Stimulated activated CD4-positive, alpha-beta T cell treated with anti-CD3 and anti-CD28 coated beads, Interleukin-1b, Interleukin-23, amount 100 ng/mL, for 48 hours (primary cell): ENCODE measurements at places on chromosomes 1 and 21.

DNA sequence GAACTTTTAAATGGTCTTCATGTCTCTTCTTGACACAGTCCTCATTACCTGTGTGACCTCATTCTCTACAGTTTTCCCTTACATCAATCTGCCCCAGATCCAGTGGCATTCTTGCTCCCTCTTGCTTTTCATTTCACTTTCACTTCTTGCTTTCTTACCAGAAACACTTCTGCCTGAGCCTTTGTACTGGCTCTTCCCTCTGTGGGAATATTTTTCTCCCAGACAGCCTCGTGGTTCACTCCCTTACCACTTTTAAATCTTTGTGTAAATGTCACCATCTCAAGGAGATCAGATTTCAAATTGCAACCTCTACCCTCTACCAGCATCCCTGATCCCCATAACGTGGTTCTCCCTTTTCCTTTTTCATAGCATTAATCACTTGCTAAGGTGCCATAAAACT is 73.2 kb downstream of the DISC1 start:
- DNase-seq, result no peak

GRCh38 chr1:81563632-81564031 is 237.1 kb upstream of the ADGRL2 start:
- no peak for DNase-seq

DNA sequence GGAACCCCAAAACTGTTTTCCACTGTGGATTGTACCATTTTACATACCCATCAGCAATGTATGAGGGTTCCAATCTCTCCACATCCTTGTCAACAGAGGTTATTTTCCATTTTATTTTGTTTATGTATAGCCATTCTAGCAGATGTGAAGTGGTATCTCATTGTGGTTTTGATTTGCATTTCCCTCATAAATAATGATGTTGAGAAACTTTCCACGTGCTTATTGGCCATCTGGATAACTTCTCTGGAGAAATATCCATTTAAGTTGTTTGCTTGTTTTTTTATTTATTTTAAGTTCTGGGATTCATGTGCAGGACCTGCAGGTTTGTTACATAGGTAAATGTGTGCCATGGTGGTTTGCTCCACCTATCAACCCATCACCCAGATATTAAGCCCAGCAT is 280.2 kb upstream of the USP25 start:
- no peak for DNase-seq

DNA sequence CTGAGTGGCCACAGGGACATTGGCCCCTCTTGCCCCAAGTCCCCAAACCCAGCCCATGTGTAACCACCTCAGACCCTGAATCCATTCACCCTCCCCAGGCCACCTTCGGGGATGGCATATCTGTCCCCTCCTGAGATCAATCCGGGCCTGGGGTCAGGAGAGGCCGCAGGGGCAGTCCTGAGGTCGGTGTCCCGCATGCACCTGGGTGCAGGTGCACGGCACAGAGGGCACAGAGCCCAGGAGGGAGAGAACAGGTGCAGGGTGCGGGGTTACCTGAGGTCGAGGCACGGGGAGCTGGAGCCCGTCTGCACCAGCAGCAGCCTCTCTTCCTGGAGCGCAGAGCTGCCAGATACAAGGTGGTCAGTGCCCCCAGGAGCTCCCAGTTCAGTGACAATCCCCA is 16.8 kb downstream of the PANK4 start:
- DNase-seq, result no peak

DNA sequence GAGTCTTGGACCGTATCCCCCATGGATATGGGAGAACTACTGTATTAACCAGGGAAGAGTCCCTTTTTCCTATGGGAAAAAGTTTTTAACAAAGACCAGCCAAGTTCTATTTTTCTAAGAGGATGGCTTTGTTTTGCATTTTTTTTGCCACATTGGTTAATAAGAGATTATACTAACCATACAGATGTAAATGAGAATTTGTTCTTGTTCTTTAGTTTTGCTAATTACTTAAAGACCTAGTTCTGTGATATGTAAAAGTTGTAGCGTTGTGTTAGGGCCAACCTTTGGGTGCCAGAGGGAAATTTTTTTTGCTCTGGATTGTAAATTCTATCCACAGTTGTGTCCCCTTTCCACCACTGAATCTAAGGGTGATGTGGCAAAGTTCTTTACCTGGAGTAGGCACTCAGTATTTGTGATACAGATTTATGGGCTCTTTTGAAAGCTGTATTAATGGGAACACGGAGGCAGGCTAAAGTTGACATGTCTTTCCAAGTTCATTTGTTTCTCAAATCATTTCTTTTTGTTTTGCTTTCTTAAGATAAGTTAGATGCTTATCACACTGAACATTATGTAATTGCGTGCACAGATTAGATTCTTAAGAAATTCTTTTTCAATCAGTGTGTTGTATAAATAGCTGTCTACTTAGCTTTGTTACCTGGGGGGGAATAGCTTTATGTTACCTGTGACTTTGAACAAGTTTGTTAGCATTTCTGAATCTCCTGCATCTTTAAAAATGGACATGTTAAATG is 2.9 kb downstream of the SOAT1 start:
- no peak for DNase-seq

- no peak for DNase-seq
Measured at GRCh38 chr1:167357305-167357704, 136.6 kb downstream of the POU2F1 start.

DNA sequence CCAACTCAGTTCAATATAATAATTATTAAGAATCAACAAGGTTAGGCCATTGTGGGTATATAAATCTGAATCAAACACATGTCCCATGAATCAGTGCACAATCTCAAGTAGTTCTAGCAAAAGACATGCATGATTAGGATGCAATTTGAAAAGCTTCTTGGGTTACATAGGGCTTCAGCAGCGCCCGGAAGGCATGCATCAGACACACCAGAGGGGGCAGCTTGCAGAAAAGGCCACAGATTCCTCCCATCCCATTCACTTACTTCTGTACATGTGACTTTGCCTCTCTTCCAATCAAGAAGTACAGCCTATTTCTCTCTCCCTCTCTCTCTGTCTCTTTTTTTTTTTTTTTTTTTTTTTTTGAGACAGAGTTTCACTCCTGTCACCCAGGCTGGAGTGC is 91.8 kb downstream of the KCNN3 start:
- no peak for DNase-seq

GRCh38 chr21:35504951-35505466 is 455.9 kb upstream of the RUNX1 start:
- DNase-seq, result no peak

DNA sequence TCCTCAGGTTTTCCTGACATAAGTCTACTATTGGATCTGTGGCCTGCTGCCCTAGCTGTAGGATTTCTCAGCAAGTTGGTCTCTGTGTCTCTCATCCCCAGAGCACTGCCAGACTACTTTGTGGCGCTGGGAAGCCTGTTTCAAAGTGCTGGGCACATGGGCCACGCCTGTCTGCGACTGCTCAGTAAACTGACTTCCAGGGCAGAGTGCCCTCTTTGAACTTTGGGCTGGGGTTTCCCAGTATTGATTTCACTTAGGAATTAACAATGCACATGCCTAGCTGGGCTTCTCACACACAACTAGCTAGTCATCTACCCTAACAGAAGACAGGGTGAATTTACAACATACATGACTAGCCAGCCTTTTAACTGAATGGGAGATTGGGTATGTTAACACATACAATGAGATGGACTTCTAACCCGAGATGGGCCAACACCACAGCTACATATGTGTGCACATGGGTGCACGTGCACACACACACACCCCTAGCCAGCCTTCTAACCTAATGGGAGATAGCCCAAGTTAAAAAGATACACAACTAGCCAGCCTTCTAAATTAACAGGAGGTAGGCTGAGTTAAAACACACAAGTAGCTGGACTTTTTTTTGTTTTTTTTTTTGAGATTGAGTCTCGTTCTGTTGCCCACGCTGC is 6.9 kb upstream of the TRIM17 start:
- no peak for DNase-seq

DNA sequence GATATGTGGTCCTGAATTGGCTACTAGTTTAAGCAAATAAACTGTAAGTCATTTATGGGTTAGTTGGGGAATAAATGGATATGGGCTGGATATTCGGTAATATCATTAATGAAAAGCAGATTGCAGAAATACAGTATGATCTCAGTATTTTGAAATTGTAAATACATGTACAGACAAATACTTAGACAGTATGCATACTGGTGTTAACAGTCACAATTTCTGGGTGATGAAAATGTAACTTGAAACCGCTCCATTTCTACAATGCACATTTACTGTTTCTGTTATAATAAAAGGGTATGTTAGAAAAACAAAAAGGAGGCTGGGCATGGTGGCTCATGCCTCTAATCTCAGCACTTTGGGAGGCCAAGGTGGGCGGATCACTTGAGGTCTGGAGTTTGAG is 28.0 kb downstream of the BLZF1 start:
- no peak for DNase-seq

DNA sequence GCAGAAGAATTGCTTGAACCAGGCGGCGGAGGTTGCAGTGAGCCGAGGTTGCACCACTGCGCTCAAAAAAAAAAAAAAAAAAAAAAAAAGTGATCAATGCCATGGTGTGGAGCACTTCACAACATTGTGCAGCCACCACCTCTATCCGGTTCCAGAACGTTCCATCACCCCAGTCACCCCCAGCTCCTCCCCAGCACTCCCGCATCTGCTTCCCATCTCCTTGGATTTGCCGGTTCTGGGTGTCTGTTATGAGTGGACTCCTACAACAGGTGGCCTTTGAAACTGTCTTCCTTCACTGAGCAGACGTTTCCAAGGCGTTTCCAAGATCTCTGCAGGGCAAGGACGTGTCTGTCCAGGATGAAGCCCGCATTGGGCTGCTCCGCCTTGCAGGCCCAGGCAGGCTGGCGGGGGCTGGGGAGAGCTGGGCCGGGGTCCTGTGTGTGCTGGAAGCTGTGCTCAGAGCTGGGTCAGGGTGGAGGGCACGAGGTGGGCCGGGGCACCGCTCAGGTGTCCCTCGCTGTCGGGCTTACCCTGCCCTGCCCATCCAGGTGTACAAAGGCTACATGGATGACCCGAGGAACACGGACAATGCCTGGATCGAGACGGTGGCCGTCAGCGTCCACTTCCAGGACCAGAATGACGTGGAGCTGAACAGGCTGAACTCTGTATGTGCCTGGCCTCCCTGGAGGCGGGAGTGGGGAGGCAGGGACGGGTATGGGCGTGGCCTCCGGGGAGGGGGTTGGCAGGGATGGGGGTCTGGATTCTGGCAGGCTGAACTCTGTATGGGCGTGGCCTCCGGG is 14.9 kb upstream of the LRRC3 start:
- no peak for DNase-seq

DNA sequence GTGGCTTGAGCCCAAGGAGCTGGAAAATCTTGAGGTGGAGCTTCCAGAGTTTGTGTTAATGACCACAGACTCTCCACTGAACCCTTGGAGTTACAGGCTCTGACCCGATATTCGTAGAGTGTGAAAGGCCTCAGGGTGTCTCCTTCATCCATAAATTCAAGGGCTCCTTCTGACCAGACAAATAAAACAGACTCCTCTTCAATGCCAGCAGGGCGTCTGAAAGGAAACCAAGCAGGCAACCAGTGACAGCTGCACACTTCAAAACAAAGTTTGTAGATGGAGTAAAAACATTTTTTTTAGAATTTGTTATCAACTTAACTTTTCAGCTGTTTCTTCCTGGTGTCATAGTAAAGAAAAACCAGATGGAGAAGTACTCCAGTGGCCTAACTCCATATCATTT is 161.1 kb downstream of the KCTD3 start:
- DNase-seq, result no peak

DNA sequence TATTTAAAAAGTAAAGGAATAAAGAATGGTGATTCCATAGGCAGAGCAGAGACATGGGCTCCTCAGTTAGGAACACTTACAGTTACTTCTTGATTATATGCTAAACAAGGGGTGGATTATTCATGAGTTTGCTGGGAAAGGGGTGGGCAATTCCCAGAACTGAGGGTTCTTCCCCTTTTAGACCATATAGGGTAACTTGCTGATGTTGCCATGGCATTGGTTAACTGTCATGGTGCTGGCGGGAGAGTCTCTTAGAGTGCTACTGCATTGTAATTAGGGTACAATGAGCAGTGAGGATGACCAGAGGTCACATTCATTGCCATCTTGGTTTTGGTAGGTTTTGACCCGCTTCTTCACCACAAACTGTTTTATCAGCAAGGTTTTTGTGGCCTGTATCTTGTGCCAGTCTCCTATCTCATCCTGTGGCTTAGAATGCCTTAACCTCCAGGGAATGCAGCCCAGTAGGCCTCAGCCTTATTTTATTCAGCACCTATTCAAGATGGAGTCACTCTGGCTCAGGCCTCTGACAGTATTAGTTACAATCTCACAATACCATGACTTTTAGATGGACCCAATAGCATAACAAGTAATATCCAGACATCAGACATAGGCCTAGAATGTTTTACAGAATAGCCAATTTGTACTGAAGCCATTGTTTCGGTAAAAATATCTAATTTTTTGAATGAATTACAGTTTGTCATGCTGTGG is 106.8 kb downstream of the ZBTB18 start:
- no peak for DNase-seq

DNA sequence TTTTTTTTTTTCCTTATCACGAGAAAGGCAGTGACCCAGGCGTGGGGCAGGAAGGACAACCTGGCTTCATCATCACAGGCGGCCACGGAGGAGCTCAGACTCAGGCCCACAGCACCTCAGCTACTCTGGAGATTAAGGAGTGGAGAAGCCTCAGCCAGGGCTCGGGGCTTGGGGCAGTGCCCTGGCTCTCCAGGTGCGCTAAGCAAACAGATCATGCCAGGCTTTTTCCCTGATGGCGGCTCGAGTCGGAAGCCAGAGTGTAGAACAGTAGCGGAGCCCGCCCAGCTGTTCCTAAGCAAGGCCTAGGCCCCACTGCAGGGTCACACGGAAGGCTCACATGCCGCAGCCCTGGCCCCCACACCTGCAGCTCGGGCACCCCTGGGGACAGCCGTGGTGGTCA is 70.7 kb downstream of the AGPAT3 start:
- DNase-seq, result no peak

- DNase-seq, result peak; percentile 72
Measured at GRCh38 chr1:45569962-45570581, 13.8 kb upstream of the NASP start.

DNA sequence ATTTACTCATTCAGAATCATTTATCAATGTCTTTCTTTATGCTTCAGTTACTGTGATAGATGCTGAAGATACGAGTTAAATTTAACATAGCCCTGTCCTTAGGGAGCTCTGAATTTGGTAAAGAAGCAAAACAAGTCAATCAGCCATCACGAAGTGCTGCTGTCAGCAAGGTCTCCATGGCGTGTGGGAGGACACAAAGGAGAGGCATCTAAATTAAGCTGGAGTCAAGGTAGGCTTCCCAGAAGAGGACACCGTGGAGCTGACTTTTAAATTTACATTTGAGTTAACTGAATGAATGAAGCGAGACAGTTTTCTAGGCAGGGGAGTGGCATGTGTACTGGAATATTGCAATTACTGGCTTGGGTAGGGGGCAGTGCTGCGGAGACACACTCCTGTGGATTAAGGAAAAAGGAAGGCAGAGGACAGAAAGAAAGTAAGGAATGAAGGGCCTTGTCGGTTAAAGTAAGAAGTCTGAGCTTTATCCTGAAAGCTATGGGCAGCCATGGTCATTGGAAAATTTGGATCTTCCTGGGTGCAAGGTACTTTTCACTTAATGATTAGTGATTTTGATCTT is 41.3 kb upstream of the C1orf87 start:
- DNase-seq, result no peak
